ENCODE measurements at places on chromosomes 1 and 21.

GRCh38 chr1:81388435-81388834, 412.3 kb upstream of the ADGRL2 start:
- DNase-seq, result no peak

- no peak for DNase-seq
Observed at GRCh38 chr1:63779338-63780211, 5.8 kb downstream of the ROR1 start.

- no peak for DNase-seq
Observed at GRCh38 chr1:179187735-179188471, 41.6 kb downstream of the ABL2 start.

- no peak for DNase-seq
Observed at GRCh38 chr1:234627009-234627950, 17.3 kb upstream of the IRF2BP2 start.

- DNase-seq, result no peak
Observed at GRCh38 chr1:242147096-242147976, 148.4 kb upstream of the MAP1LC3C start.

GRCh38 chr1:17204546-17205440, at the start of gene PADI1:
Gene PADI1, plus strand, starts transcription at chr1:17205128. Its CDS starts 90 bp downstream, at chr1:17205218.
- DNase-seq, result no peak

DNA sequence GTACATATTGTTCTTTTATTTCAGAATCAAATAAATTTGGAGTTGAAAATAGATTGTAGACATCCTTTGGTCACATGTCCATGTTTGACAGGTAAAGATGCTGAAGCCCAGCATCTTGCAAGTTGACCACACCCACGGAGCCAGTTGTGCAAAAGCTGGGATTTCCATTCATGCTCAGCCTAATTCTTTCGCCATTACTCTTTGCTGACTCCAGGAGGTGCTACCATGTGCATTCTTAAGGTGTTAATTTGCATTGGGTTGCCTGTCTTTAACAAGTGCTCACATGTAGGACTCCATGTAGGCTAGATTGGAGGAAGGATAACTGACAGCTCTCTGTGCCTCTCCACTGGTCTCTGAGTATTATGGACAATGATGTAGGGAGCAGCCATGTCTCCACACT, 660.7 kb downstream of the LMO4 start:
- no peak for DNase-seq

DNA sequence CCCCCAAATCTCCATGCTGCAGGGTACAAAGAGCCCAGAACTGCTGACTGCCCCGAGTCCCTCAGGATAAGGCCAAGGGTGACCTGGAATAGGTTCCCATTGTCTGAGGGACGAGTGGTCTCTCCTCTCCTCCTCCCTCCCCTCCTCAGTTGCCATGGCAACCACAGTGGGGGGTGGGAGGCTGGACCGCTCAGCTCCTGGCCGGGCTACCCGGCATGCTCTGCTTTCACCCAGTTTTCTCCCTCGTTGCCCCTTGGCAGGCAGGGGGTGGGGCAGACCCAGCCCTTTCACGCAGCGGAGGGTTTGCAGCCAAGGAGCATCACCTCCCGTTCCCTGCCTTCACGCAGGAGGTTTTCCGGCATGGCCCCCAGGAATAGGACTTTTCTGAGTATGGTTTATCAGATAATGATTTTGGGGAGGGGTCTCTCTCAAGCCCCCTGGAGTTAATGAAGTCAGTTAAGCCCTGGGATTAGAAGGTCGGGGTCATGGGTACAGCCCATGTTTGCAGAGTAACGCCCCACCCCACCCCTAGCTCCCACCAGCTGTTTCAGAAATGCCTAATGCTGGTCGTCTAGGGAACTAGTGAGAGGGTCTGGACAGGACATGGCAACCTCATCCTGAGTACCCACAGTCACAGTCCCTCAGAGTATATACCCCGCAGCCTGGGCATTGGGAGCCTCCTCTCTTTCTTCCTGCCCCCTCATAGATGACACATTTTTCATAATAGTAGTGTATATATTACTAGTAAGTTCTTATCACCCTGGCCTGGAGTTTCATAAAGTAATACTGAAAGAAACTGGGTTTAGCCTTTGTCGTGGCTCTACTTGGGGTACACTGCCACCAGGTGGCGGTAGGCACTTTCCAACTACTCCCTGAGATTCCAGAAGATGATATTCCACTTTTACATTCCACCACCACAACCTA, 20.7 kb downstream of the C1QB start:
- DNase-seq, result peak; percentile 30

- DNase-seq, result no peak
Observed at GRCh38 chr21:36077758-36078157, 7.9 kb downstream of the CBR1 start.

DNA sequence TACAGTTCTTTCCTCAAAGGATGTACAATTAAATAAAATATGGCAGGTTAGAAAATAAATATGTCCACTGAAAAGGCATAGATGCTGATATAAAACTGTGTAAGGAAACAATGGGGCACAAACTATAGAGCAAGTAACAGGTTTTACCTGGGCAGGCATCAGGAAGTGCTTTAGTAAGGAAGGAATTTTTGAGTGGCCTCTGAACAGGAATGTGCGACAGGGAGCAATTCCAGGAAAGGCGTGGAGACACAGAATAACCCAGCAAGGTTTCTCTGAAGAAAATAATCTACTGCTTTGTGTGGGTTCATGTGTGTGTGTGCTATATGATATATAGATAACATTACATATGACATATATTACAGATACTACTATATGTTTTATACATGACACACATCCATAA, 128.4 kb downstream of the RGS21 start:
- DNase-seq, result no peak

- DNase-seq, result no peak
Observed at GRCh38 chr1:166933633-166934032, 41.7 kb downstream of the ILDR2 start.

DNA sequence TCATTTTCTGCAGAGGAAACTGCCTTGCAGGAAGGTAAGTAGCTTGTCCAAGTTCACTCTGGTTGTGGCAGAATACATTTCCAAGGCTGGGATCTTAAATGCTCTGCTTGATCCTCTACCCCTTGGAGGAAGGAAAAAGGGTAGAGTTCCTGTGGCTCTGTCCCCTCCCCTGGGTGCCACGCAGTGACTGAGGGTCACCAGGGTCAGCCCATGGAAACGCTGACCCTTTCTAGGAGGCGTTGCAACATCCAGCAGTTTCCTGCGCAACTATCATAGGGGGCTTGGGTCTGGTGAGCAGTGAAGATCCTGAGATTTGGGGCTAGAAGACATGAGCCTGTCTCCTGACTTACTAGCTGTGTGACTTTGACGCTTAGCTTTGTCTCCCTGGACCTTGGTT, 29.4 kb upstream of the EPS8L3 start:
- no peak for DNase-seq

DNA sequence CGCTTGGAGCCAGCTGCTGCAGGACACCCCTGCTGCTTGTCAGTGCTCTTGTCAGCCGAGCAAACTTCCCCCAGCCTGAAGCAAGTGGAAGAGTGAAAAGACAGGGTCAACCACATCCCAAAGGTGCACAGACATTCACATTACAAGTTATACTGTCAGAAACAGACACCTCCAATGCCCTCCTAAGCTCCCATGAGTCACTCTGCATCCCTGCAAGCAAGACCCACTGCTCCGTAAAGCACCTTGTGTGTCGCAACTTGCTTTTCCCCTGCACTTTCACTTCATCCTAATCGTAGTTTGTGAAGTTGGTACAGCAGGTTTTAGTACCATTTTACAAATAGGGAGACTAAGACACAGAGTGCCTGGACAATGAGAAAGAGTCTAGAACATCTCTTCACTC, 51.1 kb downstream of the KCNH1 start:
- DNase-seq, result no peak

GRCh38 chr21:42558846-42559245, 45.2 kb downstream of the SLC37A1 start:
- DNase-seq, result no peak

DNA sequence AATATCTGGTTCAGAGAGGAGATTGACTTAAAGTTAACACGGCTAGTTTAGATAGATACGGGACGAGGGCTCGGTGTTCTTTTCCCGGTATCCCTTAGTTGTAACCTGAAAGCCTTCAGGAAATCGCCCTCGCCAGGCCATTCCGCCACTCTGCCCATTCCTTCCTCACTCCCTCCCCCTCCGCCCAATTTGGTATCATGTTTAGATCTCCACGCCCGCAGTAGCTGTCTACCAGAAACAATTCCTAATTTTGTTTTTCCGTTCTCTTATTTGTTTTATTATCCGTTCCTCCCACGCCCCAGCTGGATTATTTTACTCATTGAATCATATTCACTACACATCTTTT, 685 bp upstream of the VAMP4 start:
- peak; percentile 55 for DNase-seq

DNA sequence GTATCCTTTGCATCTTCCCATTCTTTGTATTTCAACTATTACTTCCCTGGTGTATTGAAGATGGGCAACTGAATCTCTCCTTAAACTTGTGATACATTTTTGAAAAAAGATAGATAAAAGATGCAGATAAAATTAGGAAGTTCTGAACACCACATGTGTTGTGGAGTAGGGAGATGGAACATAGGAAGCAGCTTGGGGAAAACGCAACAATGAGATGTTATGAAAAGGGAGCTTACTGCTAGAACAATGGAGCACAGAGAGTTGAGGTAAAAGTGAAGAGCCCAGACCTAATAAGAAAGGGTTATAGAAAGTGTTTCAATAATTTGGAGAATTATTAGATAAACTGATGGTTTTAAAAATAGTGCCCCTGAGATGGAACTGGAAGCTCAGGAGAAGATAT, 20.9 kb downstream of the GNAI3 start:
- DNase-seq, result no peak

DNA sequence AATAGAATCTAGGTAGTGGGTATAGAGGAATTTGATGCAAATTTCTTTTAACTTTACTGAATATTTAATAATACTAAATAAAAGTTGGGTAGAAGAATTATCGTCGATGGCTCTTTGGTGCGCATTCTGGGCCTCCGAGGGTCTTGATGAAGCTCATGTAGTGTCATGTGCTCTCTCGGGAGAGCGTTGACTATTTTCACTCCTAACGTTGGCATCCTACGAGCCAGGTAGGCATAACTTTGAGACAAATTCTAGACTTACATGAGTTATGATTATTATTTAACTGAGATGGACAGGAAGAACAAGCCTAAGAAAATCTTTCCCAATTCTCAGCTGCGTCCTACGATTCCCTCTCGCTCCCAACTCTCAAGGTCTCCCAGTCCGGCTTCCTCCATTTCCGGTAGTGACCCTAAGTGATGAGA, 550 bp upstream of the PCAT6 start:
- no peak for DNase-seq

- DNase-seq, result no peak
Observed at GRCh38 chr1:103101399-103101798, 6.9 kb downstream of the COL11A1 start.

DNA sequence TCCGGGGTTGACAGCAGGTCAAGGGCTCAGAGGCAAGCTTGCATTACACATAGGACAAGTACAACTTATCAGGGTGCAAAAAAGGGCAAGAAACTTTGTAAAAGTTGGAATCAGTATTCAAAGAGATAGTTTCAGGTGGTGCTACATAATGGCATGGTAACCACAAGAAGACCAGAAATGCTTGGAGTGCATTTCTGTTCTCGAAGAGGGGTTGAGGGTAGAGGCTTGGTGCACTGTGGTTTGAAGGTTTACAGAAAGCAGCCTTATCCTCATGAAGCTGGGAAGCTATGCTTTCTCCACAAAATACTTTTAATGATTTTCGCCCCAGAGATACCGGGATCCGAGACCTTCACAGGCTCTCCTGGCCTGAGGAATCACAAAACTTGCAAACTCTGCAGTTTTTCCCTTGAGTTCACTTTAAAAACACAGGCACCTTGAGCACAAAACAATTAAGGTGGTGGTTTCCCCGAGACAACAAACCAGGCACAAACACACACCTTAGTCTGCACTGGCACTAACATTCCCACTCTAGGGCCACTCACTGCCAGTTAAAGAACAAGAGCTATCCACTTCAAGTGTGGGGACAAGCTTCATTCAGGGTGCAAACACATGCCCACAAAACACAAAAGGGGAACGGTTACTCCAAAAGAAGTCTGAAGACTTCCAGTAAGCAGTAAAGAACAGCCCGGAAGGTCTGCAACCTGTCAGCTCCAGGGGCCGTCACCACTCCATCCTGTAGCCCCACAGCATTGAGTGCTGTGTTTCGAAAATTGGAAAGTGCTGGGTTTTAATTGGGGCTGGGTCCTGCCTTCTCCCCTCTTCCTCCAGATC, 29.8 kb upstream of the NFIA start:
- no peak for DNase-seq

- DNase-seq, result no peak
Observed at GRCh38 chr1:53688381-53689102, 50.4 kb downstream of the GLIS1 start.

GRCh38 chr21:45540601-45540970, 1.7 kb downstream of the SLC19A1 start:
- DNase-seq, result no peak

DNA sequence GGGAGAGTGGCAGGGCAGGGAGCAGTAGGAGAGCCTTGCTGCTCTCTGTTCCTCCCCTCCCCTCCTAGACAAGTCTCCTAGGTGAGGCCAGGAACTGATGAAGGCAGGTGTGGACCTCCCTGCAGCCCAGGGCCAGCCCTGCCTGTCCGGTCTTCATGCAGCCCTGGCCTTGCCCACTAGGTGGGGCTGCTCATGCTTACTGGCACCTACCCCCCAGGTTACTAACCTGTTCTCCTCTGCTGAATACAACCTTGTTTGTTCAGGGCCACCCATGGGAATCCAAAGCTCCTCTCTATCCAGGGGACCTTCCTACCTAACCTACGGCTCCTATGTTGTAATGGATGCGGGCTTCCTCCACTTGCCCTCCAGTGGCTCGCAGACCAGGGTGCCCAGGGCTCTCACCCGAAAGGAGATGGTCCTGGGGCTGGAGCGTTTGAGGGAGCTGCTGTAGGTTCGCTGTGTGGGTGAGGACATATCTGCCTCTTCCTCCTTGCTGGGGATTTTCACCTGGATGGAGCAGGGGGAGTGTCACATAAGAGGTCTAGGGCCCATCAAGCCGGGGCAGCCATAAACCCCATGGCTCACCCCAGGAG, 7.9 kb upstream of the TNNT2 start:
- peak; percentile 81 for DNase-seq
